NCI-H1694 treated with DMSO at 0.1 percent for 48 hours (cell line): ENCODE measurements at places on chromosomes 3 and 15.

- DNase-seq: no peak
These were observed 22.8 kb downstream of the EHD4 start for GRCh38 chr15:41949401-41950126.

- no peak for DNase-seq
These were observed 5.8 kb downstream of the TLE3 start for GRCh38 chr15:70091726-70092463.

DNA sequence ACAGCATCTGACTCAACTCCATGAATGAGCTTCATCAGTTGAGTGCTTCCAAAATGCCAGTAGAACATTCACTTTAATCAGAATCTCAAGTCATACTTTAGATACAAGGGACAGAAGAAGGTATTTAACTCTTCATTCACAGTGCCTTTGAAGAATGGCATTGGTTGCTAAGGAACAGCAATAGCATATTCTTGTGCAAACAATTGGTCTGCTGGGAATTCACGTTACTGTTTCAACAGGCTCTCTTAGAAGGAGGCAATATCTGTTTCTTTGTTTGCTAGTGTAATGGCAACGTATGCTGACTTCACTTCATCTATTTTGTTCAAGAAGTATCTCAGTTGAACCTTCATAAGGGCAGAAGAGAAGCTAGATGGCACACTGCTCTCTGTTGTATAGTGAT lies 113.9 kb downstream of the TMEM108 start:
- DNase-seq: no peak

- no peak for DNase-seq
These were observed 48.2 kb downstream of the MDFIC2 start for GRCh38 chr3:70264122-70264780.

GRCh38 chr3:23749609-23750008 lies 56.1 kb upstream of the UBE2E1 start:
- no peak for DNase-seq

DNA sequence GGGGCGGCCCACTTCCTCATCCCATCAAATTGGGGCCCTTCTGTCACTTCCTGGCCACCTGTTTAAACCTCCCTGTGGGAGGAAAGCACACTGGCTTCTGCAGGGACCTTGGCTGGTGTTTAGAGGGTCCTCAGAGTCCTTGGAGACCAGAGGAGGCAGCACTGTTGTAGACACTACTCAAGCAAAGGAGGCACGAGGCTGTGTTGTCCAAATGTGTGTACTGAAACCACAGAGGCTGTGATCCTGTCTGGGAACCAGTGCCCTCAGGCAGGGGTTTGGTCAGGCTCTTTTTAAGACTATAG lies 12.4 kb upstream of the SEC13 start:
- DNase-seq: no peak

- no peak for DNase-seq
These were observed 602.3 kb upstream of the SUCLG2 start for GRCh38 chr3:68256635-68257223.

DNA sequence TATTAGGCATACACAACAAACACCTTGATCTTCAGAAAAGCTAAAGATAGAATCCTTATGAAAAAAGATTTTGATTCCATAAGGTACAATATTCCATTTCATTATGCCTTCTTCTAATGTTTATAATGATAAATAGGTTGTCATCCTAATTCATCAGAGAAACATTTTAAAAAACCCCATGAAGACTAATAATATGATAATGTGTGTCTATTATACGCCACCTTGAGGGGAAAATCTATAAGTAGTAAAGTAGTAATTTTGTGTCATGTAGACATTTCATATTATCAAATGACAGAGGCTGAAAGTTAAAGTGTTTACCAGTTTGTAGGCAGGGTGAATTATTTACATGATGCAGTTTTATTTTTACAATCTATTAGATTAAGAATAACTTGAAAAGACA lies 524.3 kb downstream of the GBE1 start:
- no peak for DNase-seq

DNA sequence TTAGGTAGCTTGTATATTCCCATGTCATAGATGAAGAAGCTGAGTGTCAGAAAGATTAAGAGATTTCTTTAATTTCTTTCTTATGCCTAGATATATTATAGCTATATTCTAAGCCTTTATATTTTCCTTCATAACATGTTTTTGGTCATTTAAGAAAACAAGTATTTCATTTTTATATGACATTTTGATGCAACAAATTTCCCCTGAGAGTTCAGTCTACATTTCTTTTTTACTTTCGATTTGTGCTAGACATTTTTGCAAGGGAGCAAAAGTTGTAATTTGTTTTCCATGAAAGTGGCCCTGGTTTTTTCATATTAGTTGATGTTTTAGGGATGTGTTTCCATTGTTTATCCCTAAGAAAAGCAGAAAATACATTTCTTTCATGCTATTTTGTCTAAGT lies 344.9 kb downstream of the NLGN1 start:
- no peak for DNase-seq

GRCh38 chr3:133457025-133457424 lies 57.2 kb downstream of the BFSP2 start:
- no peak for DNase-seq

GRCh38 chr3:37229291-37229690 lies 54.9 kb upstream of the LRRFIP2 start:
- DNase-seq: no peak

DNA sequence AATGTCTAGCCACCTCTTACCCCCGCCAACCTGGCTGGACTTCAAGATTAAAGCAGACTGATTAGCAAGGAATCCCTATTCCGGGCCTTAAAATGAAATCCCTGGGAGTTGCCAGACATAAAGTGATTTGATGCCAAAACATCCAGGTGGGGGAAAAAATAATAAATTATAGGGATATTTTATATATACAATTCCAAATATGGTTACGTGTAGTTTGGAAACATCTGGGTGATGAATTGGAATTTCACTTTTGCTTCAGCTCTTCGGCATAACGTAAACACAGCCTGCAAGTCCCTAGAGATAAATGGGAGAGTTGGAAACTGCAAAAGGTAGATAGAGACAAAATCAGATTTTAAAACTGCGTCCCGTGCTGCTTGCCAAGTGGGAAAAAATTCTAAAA lies 545.5 kb upstream of the MDFIC2 start:
- DNase-seq: no peak

- no peak for DNase-seq
These were observed 11.4 kb upstream of the CSPG4 start for GRCh38 chr15:75723847-75724660.

- no peak for DNase-seq
These were observed 307.0 kb upstream of the ROPN1 start for GRCh38 chr3:124298951-124299350.

- no peak for DNase-seq
These were observed 13.1 kb upstream of the RAB8B start for GRCh38 chr15:63176302-63176701.

- DNase-seq: no peak
These were observed 15.4 kb downstream of the IDH2 start for GRCh38 chr15:90086868-90087268.

- DNase-seq: no peak
These were observed 26.5 kb downstream of the IGSF10 start for GRCh38 chr3:151434151-151434890.

GRCh38 chr3:62597491-62597890 lies 224.1 kb upstream of the FEZF2 start:
- DNase-seq: no peak

DNA sequence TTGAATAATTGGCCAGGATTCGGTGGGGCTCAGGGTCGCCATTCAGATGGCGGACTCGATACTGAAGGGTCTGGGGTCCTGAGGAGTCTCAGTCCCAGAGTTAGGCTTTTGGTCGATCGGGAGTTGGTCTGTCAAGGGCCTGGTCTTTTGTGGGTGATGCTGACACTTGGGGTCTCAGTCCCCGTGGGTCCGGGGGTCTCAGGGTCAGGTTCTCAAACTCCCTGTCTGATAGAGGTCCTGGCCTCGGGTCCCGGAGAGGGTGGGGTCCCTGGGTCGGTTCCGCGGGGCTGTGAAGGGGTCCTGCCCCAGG lies 467 bp downstream of the NCKIPSD start:
- no peak for DNase-seq

DNA sequence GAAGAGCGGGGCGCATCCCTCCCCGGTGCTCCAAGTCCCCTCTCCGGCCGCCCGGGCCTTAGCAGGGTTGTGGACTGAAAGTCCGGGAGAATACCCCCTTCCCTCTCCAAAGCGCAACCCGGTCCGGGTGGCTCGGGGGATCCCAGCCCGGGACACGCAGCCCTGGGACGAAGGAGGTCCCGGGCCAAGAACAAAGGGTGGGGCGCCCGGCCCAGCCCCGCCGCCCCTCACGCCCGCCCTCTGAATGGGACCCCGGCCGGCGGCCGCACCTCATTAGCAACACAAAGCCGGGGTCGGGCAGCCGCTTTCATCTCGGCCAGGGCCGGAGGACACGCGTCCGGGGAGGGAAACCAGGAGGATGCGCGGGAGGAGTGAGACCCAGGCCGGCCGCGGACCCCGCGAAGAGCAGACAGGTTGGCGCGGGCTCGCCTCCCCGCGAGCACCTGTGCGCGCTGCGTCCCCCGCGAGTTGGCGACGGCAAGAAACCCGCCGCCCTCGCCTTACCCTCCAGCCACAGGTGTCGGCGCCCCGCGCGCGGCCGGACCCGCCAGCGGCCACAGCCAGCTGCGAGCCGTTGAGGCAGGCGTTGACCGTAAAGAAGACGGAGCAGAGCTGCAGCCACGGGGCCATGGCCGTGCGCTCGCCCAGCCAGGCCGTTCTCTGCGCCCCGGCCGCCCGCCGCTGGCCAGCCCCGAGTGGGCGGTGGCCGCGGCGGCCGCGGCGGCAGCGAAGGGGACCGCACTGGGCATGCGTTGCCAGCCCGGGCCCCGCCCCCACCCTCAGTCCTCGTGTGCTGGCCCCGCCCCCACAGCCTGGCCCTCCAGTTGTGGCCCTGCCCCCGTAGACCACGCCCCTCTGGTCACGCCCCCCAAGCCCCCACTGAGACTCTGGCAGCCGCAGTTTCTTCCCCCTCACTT lies at the start of gene IL17RD:
Gene IL17RD (minus strand): TSS at position 697 of the 917 bp plus-strand sequence. CDS start 67 bp downstream, at position 630.
- DNase-seq: no peak

- DNase-seq: no peak
These were observed 64.6 kb downstream of the LPP start for GRCh38 chr3:188218603-188219002.

GRCh38 chr3:46921871-46922271 lies 44.4 kb downstream of the PTH1R start:
- DNase-seq: no peak

GRCh38 chr15:63544258-63545026 lies 40.0 kb downstream of the USP3 start:
- DNase-seq: no peak

GRCh38 chr3:172102883-172103310 lies 63.5 kb downstream of the FNDC3B start:
- DNase-seq: no peak

GRCh38 chr3:8962226-8962861 lies 928 bp downstream of the RAD18 start:
- DNase-seq: no peak

GRCh38 chr15:99163271-99164062 lies 58.6 kb downstream of the SYNM start:
- DNase-seq: no peak

DNA sequence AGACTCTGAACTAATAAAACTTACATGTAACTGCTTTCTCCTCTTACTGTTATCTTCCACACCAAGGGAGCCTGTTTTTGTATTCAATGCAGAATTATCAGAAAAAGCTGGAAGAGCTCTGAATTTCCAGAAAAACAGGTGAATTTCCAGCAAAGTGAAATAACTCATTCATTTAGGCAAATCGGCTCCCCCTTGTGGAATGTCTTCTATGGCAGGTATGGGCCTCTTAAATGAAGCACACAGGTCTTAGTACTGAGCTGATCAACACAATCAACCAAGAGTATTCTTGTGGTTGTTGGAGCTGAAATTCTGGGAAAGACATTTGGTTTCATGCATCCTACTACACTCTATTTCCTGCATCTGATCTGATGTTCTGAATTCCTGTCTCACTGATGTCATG lies 31.0 kb upstream of the PTPRG start:
- DNase-seq: no peak

DNA sequence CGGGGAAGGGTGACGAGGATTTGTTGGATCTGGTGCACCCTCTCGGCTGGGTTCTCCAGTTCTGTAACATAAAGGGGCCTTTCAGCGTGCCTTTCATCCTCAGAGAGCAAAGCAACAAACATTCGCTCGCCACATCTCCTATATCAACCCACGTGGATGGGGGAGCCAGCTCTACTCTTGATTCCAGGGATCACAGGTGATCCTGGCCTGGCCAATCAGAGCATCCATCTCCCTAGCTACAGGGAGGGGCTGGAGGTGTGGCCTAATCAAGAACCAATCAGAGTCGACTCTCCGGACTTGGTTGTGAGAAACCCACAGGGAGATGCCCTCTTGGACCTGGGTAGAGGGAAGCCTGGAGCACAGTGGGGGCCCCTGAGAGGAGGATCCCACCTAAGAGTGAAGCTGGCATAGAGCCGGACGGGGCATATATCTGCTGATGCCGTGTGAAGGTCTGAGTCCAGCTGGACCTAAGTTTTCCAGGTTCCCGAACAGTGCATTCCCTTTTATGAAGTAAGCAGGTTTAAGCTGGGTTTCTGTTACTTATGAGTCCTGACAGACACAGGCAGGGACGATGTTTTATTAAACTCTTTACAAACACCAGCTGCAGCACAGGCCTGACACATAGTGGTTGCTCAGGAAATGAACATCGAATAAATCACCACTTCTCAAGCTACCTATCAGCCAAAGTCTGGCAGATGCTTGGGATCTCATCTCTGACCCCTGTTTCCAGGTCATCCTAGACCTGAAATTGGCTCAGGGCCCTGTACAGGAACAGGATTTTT lies 50.7 kb upstream of the RAD18 start:
- DNase-seq: no peak

DNA sequence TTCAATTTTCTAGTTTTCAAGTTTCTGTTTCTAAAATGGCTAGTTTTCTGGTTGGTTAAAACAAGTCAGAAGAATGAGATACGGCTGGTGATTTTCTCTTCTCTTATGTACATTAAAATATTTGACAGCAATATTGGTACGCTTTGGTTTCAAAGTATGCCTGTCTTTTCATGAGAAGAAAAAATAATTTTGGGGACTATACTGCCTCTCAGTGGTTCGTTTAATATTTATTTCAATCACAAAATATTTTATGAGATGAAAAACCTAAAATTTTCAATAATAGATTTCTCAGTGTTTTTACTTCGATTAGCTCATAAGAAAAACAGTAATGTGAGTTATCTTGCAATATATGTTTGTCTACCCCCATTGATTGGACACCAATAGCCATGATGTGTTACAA lies 72.8 kb upstream of the AADACL2 start:
- peak; percentile 31 for DNase-seq

GRCh38 chr3:104291878-104292277 lies 1074.8 kb upstream of the ALCAM start:
- DNase-seq: no peak

DNA sequence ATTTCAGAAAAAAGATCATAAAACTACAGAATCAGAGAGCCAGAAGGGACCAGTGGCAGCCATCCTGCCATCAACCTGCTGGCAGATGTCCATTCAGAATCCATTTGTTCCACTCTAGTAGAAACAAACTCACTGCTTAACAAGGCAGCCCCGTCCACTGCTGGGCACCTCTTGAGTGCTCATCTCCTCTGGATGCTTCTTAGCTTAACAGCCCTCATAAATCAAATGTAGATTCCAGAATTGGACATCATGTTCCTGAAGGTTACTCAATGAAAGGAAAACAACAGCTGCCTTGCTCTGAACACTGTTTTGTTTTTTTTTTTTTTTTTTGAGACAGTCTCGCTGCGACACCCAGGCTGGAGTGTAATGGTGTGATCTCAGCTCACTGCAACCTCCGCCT lies 37.3 kb downstream of the ABCC5 start:
- DNase-seq: peak; percentile 41
